ENCODE measurements at places on chromosomes 7 and 10.

DNA sequence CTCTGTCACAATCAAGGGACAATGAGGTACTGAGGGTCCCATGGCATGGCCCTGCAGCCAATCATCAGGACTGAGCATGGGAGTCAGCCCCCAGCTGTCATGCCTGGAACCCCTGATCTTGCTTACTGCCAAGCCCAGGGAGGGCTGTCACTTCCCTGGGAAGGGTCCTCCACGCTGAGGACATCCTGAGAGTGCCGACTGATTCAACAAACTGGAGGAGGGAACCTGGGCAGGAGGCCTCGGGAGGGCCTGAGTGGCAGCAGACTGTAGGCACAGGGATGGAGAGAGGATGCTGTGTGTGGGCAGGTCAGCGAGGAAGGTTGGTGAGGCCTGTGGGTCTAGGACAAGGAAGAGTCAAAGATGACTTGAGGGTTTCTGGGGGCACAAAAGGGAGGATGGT is 154.3 kb downstream of the ZNF248 start:
- DNase-seq: no peak

- DNase-seq: no peak
Measured at GRCh38 chr10:127945948-127946711, 39.2 kb downstream of the PTPRE start.

- DNase-seq: no peak
Measured at GRCh38 chr10:103672345-103672744, 178.8 kb downstream of the NEURL1 start.

- no peak for DNase-seq
Measured at GRCh38 chr7:37283716-37284115, 164.9 kb downstream of the ELMO1 start.

DNA sequence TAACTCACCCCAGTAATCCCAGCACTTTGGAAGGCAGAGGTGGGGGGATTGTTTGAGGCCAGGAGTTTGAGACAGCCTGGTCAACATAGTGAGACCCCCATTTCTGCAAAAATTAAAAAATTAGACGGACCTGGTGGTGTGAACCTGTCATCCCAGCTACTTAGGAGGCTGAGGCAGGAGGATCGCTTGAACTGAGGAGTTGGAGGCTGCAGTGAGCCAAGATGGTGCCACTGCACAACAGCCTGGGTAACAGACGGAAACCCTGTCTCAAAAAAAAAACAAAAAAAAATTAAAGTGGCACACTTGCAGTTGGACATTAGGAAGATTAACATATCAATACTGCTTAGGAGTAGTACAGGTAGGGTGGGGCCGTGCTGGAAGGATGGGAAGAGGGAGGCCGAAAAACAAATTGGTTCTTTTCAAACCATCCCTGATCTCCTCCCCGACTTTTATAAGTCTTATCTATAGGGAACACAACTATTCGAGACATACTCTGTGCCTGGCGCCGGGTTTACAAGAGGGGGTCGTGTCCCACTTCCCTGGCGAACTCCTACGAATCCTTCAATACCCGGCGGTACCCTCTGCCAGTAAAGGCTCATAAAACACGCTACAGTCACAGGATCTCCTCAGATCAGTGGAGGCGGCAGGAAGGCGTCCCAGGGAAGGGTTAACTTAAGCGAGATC is 628 bp downstream of the TAF6 start:
- DNase-seq: no peak

- no peak for DNase-seq
Measured at GRCh38 chr10:48389846-48390557, 83.5 kb downstream of the MAPK8 start.

DNA sequence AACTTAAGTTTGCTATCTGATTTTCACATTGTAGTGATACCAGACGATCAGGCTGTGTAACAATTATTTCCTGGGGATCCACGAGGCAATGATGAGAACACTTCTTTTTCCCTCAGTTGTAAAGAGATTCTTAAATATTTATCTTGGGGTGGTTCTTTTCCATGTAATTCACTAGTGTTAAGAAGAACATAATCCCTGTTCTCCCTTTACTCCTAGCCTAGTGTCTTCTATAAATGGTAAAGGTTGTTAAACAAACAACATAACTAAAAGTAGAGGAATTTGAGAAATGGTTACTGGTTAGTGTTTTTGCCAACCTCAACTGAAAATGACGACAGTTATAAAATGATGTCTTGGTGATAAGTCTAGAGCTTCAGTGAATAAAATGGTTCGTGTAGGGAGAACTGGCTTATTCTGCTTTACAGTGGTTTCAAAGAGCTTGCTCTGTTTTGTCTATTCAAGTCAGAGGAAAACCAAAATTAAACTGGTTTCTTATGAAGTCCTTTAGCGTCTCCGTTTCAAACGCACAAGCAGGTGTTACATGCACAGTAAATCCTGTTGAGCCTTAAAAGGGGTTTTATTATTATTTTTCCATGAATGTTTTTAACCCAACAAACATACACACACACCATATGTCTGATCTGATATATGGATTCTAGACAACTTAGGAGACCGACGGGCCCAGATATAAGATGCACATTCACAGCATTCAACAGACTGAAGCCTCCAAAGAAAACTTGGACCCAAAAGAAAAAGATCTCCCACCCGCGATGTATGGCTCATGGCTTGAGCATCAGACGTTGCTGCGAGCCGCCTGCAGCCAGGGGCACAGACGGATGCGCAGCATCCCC is 1.1 kb downstream of the TBX20 start:
- DNase-seq: no peak

GRCh38 chr10:3723766-3724165 is 61.2 kb downstream of the KLF6 start:
- DNase-seq: no peak

DNA sequence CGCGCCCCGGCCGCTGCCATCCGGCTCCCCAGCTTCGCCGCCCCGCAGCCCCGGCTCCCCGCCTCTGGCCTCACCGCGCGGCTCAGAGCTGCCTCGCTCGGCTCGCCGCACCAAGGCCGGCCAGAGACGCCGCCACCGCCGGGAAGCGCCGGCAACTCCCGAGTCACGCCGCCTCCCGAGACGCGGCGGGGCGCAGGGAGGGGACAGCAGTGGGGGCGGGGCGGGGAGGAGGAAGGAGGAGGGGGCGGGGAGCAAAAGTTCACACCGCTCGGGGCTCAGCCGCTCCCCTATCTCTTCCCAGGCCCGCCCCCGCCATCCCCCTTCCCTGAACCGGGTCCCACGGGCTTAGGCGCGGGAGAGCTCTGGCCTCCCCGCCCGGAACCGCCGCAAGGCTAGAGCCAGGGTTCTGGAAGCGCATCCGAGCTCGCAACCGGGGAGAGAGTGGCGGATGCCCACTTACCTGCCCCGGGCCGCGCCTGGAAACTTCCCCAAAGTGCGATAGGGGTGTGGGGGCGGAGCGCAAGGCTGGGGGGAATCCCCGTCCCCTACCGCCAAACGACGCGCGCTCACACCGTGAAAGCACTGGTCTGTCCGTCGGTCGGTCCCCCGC is 1.0 kb downstream of the CHST15 start:
- peak; percentile 77 for DNase-seq

GRCh38 chr10:82759050-82759449 is 884.1 kb downstream of the NRG3 start:
- no peak for DNase-seq

DNA sequence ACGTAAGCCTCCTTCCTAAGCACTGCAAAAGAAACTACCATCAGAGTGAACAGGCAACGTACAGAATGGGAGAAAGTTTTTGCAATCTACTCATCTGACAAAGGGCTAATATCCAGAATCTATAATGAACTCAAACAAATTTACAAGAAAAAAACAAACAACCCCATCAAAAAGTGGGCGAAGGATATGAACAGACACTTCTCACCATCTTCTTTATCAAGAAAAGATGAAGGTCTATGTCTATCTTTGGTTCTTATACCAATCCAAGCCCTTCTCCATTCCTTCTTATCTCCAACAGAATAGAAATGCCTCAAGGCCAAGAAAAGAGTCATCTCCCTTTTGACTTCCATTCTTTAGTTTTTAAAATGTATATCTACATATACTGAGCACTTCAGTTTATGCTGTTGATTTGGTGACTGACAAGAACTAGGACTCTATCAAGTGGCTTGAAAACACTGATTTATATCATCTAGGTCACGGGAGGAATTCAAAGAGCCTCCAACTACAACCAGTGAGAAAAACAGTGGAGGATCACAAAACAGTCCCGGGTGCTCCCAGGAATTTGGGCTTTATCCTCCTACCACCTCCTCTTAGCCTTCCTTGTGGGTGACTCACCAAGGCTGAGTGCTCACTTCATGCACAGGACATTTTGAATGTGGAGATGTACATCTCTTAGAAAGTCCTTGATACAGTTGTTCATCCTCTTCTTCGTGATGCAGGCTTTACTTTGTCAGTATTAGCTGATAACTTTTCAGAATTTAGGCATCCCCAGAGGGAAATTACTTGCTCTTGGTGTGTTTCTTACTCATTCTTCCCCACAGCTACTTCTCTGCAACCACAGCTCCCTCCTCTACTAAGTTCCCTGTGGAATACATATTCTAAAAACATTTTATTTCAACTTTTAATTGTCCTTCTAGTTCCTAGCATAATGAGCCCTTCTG is 15.4 kb downstream of the TAS2R41 start:
- no peak for DNase-seq

GRCh38 chr7:127803626-127804025 is 151.6 kb downstream of the SND1 start:
- DNase-seq: no peak

DNA sequence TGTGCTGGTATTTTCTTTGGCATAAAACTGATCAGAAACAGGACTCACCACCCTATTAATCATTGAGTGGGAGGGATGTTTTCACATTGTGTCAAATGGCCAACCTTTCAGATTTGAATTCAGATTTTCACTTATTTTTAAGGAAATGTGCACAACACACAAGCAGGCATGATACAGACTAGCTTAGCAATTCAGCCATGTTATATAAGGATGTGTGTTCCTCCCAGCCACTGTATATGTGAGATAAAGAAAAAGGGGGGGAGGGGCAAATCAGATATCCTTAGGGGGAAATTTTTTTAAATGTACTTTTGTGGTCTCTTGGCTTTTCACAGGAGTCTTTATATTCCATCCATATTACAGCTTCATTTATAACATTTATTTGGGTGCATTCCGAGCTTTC is 3.1 kb downstream of the GAD2 start:
- DNase-seq: no peak

GRCh38 chr10:18988338-18988737 is 60.3 kb upstream of the MALRD1 start:
- DNase-seq: no peak

- peak; percentile 93 for DNase-seq
Measured at GRCh38 chr7:157138424-157139110, at the start of gene UBE3C. Gene UBE3C, plus strand, starts transcription at chr7:157138926. Its CDS starts 347 bp downstream, at chr7:157139273.

DNA sequence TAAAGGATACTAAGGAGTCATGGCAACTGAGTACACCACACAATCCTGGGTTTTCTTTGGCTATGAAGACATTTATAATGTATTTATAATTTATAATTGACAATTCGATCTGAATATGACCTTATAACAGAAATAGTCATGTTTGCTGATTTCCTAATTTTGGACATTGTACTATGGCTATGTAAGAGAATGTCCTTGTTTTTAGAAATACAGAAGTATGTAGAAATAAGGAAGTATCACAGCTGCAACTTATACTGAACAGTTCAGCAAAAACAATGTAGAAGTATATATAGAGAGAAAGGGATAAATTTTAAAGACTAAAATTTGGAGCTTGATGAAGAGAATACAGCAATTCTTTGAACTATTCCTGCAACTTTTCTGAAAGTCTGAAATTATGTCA is 32.6 kb downstream of the PRLHR start:
- no peak for DNase-seq

- DNase-seq: no peak
Measured at GRCh38 chr10:44168478-44168877, 216.4 kb downstream of the CXCL12 start.

DNA sequence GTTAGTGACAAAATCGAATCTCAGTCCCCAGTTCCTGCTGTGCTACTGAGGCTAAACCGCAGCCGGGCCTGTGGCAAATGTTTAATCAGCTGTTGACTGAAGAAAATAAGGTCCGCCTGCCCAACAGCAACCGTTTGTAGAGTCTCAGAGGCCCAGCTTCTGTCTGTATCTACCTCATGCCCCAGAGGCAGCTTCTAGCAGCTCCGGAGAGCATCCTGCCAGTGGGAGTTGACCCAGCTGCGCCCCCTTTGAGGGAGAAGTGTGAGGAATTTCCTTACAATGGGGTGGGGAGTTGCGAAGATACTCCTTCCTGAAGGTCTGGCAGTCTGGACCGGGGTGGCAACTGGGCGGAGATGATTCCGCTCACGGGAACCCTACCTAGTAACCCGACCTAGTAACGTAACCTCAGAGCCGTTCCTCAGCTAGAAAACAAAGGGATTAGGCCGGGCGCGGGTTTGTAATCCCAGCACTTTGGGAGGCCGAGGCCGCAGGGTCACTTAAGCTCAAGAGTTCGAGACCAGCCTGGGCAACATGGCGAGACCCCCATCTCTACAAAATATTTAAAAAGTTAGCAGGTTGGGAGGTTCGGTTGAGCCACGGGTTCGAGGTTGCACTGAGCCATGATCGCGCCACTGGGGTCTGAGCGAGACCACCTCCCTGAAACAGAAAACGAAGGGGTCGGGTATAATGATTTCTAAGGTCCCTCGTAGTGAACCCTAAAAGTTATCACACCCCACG is 846 bp upstream of the ZNF775 start:
- DNase-seq: peak; percentile 62

DNA sequence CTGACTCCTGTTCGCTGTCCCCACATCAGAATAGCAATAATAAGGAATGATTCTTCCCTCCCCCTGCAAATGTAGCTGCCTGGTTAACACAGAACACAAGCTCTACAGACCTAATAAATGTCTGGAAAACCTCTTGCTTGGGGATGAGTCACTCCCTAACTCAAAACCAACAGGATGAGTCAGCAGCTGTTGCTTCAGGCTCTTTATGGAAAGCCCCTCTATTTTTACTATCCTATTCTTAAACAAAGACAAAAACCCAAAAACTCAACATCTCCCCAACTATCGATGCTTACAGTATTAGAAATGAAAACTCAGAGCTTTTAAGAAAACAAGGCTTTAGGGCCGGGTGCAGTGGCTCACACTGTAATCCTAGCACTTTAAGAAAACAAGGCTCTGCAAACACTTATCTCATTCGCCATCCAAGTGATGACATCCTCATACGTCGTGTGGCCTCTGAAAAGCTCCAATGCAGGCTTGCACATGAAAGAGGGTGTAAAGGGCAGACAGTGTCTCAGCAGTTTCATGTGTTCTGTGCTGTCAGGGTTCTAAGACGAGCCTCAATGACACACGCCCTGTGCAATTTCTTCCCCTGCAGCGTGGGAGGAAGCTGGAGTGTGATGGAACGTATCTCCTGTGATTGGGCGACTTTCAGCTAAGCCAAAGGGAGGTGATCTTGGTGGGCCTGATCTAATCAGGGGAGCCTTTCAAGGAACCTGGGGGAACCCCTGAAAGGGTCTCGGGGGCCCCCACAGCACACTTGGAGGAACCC is 70.1 kb downstream of the AMZ1 start:
- DNase-seq: no peak

Measured in nephron progenitor cell (in vitro differentiated cells).